Hepatic stellate cell (primary cell): ENCODE measurements at places on chromosomes 1 and 21.

- no peak for DNase-seq
These were observed 97.8 kb downstream of the ZFYVE9 start for GRCh38 chr1:52239708-52240001.

GRCh38 chr1:200969726-200970561 is 53.6 kb downstream of the KIF21B start:
- no peak for DNase-seq

DNA sequence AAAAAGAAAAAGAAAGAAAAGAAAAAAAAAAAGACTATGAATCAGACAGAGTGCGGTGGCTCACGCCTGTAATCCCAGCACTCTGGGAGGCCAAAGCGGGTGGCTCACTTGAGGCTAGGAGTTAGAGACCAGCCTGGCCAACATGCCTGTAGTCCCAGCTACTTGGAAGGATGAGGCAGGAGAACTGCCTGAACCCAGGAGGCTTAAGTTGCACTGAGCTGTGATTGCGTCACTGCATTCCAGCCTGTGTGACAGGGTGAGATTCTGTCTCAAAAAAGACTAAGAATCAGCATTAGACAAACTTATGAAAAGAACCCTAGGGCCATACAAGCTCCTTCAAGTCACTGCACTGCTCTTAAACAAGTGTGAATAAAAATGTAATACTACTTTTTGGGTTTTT is 16.9 kb downstream of the PSMB4 start:
- no peak for DNase-seq

- no peak for DNase-seq
These were observed 4.4 kb downstream of the TGFB2 start for GRCh38 chr1:218349348-218350034.

- no peak for DNase-seq
These were observed 15.0 kb downstream of the DDX59 start for GRCh38 chr1:200654660-200655059.

DNA sequence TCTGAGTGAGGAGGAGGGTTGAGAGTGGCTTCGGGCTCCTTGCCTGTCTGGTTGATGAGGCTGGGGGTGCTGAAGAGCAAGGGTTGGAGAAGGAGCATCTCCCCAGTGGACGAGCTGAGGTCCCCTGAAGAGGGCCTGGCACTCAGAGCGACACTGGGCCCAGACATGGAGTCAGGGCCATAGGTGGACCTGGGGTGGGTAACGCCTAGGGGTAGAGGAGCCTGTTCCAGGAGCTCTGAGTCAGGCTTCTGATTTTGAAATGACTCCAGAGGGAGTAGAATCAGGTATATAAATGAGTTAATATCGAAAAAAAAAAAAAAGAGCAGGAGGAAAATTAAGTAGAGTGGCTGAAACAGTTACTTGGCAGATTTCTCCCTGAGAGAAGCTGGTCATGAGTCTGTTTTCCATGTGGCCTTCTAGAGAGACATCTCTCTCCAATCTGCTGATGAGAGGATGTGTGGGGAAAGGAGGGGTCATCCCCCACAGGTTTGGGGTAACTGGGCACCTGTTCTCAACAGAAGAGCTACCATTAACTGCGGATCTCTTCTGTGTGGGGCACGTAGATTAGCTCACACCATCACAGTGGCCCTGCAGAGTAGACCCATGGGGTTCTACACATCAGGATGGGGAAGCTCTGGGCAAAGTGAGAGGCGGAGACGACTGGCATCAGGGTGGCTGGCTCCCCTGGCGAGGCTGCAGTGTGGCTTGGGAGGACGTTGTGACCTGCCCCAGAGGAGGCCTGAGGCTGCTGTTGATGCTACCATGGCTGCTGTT is 115.5 kb downstream of the DHRS3 start:
- DNase-seq, result no peak
